ENCODE measurements at places on chromosomes 4 and X.

GRCh38 chr4:99716996-99717395 is 59.4 kb upstream of the C4orf54 start:
- no peak for DNase-seq

DNA sequence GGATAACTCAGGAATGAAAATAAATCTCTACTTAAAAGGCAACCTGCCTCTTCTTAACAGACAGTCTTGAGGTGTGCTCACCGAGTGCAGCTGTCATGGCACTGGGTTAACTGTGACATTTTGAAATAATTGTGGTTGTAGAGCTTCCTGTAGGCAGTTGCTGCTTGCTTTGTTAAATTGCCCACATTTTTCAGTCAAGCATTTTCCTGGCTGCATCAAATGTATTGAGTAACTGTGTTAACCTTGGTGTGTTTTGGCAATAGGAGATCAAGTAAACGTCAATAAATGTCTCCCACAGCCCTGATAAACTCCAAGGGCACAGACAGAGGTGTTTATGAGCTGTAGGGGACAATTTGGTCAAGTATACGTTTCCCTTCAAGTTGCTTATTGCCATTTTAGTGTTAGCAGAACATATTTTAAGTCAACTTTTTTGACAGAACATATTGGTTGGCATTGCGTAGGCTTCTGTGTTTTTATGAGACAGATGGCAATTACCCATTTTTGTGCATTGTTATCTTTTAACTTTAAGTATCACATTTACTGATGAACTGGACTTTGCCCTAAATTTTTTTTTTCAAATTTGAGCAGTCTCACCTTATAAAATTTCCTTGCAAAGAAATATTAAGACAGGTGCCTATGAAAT is 527.4 kb downstream of the C4orf33 start:
- DNase-seq, result peak; percentile 87

- DNase-seq, result no peak
Observed at GRCh38 chr4:125044886-125045285, 269.9 kb upstream of the FAT4 start.

DNA sequence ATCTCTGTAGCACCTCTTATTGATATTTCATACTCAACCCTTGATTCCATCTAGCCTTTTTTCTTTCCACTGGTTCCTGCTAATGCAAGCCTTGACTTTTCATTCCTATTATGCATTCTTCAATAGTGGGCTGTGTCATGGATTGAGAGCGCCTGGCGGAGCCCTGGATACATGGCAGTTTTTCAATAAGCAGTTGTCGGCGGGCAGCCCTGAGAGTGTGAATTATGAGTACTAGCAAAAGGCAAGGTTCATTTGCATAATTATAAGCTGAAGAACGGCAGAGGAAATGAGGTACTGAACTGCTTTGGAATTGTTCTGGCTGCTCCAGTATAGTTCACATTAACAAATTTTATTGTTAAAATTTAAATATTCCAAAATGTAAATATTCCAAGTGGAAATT is 339.7 kb upstream of the VCX start:
- DNase-seq, result no peak

DNA sequence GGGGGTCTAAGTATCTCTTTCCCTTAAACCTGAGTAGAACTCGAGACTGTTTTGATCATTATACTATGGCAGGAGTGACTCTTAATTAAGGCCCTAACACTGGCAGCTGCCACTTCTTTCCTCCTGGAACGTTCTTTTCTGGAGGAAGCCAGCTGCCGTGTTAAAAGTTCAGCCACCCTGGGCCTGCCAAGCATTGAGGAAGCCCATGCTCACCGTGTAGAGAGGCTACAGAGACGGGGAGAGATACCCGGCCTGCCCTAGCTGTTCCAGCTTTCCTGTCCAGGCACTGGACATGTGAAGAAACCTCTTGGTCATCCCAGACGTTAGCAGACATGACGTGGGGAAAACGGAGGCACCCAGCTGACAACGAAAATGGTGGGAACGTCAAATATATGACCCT is 274.1 kb downstream of the ARHGAP10 start:
- DNase-seq, result no peak

- no peak for DNase-seq
Observed at GRCh38 chr4:137701401-137701800, 169.1 kb upstream of the PCDH18 start.

GRCh38 chrX:121298499-121298898 is 251.1 kb downstream of the GLUD2 start:
- no peak for DNase-seq

DNA sequence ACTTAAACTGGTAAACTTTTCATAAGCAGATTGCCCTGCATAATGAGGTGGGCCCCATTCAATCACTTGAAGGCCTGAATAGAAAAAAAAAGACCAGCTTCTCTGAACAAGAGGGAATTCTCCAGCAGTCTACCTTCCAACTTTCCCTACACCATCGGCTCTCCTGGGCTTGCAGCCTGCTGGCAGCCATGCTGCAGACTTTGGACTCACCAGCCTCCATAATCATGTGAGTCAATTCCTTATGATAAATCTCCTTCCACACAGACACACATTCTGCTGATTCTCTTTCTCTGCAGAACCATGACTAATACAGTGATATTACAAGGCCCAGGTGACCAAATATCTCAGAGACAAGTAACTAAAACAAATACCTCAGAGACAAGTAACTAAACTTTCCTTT is 113.8 kb upstream of the WDR17 start:
- DNase-seq, result no peak

GRCh38 chr4:11004818-11005217 is 320.2 kb upstream of the CLNK start:
- no peak for DNase-seq

DNA sequence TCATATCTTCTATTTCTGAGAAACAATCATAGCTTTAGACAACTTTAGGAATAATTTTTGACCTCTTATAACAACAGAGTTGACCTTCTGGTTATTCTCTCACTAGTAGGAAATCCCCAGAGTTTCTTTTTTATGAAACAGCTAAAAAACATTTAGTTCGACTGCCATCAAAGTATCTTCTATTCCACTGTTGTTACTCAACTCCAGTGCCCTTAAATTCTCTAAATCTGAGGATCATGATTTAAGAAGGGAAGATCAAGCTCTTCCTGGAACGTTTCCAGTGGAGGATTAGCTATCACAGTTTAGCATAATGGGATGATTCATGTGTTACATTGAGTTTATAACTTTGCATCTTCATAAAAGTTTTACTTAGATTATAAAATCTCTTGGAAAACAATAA is 134.9 kb upstream of the VEGFC start:
- no peak for DNase-seq

DNA sequence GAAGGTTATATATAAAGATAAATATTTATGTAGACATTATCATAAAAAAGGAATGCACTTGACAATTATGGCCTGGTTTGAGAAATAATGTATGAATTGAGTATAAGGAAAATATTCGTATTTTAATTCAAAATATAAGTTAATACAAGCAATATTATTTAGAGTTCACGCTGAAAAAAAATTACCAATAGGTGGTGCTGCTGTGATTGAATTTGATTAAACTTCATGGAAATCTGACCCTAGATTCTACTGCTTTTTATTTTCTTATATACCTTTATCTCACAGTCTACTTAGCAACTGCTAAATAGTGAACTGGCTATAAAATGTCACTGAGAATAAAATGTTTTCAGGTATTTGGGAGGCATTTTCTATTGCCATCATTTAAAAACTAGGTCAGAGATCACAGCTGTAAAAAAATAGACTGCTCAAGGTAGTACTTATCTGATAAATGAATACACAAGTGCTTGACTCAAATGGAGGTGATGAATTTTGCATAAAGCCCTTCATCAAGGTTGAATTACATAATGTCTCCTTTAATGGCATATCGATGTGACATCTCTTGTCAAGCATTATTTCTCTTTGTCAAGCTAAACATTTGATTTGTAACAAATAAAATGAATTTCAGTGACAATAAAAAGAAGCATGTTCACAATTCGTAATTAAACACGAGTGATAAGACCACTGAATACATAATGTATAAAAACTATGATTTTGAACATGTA is 1638.8 kb upstream of the PCDH7 start:
- no peak for DNase-seq

- no peak for DNase-seq
Observed at GRCh38 chr4:167838686-167839085, 253.7 kb upstream of the ANXA10 start.

DNA sequence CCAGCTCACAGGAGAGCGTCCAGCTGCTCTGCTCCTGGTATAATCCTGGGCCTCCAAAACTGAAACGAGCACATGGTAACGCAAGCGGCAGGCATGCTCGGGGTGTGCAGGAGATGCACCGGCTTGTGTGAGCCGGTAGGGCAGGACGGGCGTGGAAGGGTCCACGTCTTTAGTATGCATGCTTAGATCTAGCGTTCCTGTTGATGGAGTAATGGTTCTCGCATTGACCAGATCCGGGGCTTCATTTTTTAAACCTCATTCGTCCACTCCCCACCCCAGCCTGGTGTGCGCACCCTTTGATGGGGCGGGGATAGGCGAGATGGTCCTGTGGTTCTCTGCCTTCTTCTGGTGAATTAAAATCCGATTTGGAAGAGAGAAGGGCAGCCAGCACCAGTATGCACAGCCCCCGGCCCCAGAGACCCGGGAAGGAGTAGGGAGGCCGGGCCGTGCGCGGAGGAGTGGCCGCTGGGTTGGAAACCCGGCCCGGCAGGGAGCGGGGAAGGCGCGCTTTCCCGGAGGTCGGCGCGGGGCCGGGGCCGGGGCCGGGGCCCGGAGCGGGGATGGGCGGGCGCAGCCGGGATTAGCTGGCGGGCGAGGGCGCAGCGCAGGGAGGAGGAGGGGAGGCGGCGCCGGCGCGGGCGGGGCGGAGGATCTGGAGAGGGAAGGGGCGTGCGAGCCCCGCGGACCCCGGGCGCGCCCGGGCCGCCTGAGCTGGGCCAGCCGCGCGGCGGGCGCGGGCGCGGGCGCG is 39.9 kb downstream of the FAM149A start:
- no peak for DNase-seq

DNA sequence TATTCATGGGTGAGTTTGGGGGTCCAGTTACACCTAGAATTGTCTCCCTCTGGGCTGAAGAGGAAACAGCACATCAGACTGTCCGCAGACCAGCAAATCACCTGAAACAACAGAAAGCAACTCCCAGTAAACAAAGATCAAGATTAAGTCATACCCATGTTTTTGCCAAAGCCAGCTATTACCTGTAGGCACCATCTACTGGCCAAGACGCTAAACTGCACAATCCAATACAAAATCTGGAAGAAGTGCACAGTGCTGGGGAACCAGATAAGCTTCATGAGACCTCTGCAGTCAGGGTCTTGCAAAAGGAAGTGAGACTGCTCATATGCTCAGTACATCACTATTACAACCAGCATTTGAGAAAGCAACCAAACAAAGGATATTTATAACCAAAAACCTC is 157.5 kb upstream of the ITM2A start:
- no peak for DNase-seq

- no peak for DNase-seq
Observed at GRCh38 chrX:63434206-63434605, 83.1 kb upstream of the SPIN4 start.

DNA sequence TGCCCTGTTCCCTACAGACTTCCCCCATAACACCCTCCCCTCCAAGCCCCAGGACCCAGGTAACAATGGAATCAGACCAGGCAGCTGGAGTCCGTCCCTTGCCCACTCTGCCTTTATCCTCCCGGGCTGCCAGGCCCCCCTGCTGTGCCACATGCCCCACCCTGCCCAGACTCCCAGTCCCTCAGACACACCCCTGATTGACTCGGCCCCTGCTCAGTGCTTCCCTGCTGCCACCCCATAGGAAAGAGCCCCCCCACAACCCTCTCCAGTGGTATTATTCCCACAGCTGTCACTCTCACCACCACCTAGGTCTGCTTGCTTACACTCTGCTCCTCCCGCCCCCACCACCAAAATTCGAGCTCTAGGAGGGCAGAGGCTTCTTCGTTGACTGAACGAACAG is 4.7 kb upstream of the NAA10 start:
- DNase-seq, result no peak

DNA sequence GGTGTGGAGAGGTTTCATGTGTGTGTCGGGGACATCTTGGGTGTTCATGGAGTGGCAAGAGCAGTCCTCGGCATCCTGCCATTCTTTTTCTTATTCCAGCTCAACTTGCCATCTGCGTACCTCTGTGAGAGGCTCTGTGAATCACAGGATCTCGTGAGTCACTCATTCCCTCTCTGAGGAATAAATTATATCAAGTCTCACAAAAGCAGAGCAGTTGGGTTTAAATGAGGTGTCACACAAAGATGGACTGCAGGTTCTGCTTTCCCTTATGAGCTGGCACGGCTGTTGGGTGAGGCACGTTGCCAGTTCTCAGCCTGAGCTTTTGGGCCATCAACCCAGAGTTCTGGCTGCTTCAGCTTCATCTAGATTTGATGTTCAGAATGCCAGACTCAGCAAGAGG is 6.8 kb upstream of the OCIAD2 start:
- DNase-seq, result no peak

- DNase-seq, result no peak
Observed at GRCh38 chr4:89356086-89356485, 48.5 kb upstream of the GPRIN3 start.

- no peak for DNase-seq
Observed at GRCh38 chr4:161522031-161522430, 641.8 kb downstream of the FSTL5 start.

- DNase-seq, result no peak
Observed at GRCh38 chr4:146640465-146641061, 1.9 kb downstream of the POU4F2 start.

GRCh38 chr4:162456106-162456505 is 292.3 kb upstream of the FSTL5 start:
- DNase-seq, result no peak
